Activated CD4-positive, alpha-beta T cell treated with anti-CD3 and anti-CD28 coated beads, Interleukin-2, amount 10 ng/mL, durations not matched to agents 24 days and 14 days (primary cell): ENCODE measurements at places on chromosomes 1 and 21. TPM values are rescaled to one million over a fixed set of nuclear protein-coding genes. Genes with fewer than 3 reads are reported as not detected.

GRCh38 chr1:102628109-102628613 lies 480.2 kb downstream of the COL11A1 start:
- no peaks in the 10 kb centered on the region for H3K36me3 ChIP-seq
- H3K4me3 ChIP-seq, result no peak overlapping the region
- no peak overlapping the region for H3K27ac ChIP-seq
- H3K27me3 ChIP-seq, result no peaks in the 10 kb centered on the region
- no peak for DNase-seq
- no peaks in the 10 kb centered on the region for H3K4me1 ChIP-seq

DNA sequence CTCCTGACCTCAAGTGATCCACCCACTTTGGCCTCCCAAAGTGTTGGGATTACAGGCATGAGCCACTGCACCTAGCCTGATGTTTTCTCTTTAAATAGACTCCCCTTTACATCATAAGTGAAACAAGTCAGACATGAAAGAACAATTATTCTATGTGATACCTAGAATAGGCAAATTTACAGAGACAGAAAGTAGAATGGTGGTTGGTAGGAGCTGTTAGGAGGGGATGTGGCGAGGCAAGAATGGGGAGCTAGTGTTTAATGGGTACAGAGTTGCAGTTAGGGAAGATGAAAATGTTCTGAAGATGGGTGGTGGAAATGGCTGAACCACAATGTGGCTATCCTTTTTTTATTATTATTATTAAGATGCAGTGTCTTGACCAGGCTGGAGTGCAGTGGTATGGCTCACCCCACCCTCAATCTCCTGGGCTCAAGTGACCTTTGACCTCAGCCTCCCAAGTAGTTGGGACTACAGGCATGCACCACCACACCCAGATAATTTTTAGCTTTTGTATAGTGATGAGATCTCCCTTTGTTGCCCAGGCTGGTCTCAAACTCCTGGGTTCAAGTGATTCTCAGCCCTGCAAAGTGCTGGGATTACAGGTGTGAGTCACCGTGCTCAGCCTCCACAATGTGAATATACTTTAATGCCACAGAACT lies 28.4 kb downstream of the ELF3 start:
- no peak for DNase-seq
- peaks cover 5% of the 10 kb centered on the region for H3K27me3 ChIP-seq
- no peak overlapping the region for H3K4me3 ChIP-seq
- H3K27ac ChIP-seq, result no peak overlapping the region

DNA sequence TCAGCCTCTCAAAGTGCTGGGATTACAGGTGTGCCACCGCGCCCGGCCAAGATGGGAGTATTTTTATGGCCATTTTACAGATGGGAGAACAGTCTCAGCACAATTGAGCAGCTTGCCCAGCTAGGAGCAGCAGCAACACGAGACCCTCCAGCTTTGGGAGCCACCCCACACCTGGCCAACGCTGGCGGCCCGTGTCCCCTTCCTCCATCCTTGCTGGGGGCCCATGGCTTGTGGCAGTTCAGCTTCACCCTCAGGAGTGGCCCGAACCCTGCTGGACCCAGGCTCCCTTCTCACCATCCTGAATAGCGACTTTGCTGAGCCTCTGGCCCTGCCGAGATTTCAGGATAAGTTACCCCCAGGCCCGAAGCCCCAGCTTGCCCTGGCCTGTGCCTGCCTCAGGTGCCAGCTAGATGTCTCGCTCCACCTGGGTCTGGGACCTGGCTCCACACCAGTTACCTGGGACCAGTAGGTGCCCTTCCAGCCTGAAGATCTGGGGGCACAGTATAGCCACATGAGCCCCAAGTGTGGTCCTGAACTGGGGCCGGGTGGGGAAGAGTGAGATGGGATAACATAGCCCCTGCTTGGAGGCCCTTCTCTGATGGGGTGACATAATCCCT lies 19.2 kb downstream of the SLC66A1 start:
- H3K4me1 ChIP-seq, result peaks cover 4% of the 10 kb centered on the region
- H3K27ac ChIP-seq, result no peak overlapping the region
- H3K4me3 ChIP-seq, result no peak overlapping the region

GRCh38 chr1:202576816-202577215 lies 133.4 kb downstream of the SYT2 start:
- no peaks in the 10 kb centered on the region for H3K27me3 ChIP-seq
- DNase-seq, result no peak
- no peaks in the 10 kb centered on the region for H3K4me1 ChIP-seq
- no peak overlapping the region for H3K4me3 ChIP-seq

- peaks cover 13% of the 10 kb centered on the region for H3K36me3 ChIP-seq
- H3K27ac ChIP-seq, result no peak overlapping the region
- H3K4me1 ChIP-seq, result peaks cover 2% of the 10 kb centered on the region
- no peak for DNase-seq
Observed at GRCh38 chr1:246324711-246325110, 182.4 kb downstream of the SMYD3 start.

- H3K36me3 ChIP-seq, result no peaks in the 10 kb centered on the region
- H3K27me3 ChIP-seq, result no peaks in the 10 kb centered on the region
- no peaks in the 10 kb centered on the region for H3K4me1 ChIP-seq
- H3K4me3 ChIP-seq, result no peak overlapping the region
Observed at GRCh38 chr21:36874665-36875064, 91.8 kb downstream of the HLCS start.

DNA sequence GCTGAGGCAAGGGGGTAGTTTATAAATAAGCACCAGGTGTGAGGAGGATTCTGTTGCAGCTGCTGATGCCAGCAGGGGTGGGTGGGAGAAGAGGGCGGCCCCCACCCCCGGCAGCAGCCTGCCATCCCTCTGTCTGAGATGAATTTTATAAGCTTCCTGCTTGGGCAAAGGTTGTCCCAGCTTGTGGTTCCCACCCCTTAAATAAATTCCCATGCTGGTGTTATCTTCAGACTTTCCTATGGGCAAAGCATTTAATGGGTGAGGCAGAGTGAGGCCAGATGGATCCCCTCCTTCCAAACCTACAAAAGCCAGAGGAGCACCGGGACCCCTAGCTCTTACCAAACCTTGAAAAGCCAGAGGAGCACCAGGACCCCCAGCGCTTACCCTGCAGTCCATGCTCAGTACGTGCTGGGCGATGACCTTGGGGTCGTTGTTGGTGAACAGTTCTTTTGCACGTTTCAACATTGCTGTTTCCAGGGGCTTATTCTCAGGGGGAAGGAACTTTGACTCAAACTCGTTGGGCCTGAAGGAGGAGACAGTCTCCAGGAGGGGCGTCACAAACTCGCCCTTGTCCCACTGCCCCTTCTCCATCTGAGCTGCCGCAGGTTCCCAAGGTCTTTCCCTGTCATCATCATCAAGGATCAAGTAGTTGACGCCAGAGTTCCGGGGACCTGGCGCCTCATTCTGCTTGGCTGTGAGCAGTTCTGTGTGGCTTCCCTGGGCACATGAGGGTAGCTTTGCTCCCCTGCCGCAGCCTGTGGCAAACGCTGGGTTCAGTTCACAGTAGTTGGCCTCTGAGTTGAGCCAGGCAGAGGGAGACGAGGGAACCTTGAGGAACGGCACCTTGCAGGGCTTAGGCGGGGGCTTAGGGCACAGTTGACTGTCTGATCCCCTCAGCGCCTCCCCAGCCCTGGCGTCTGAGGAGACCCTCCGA lies 99.5 kb downstream of the BCAR3 start:
- H3K27me3 ChIP-seq, result no peaks in the 10 kb centered on the region
- H3K4me1 ChIP-seq, result no peaks in the 10 kb centered on the region
- no peak overlapping the region for H3K4me3 ChIP-seq
- no peak overlapping the region for H3K27ac ChIP-seq

- H3K27me3 ChIP-seq, result peaks cover 18% of the 10 kb centered on the region
- H3K4me3 ChIP-seq, result no peak overlapping the region
- no peak for DNase-seq
- H3K4me1 ChIP-seq, result no peaks in the 10 kb centered on the region
- no peaks in the 10 kb centered on the region for H3K36me3 ChIP-seq
Observed at GRCh38 chr1:204924013-204924759, 53.5 kb downstream of the NFASC start.

- no peaks in the 10 kb centered on the region for H3K27me3 ChIP-seq
- H3K4me3 ChIP-seq, result no peak overlapping the region
- DNase-seq, result no peak
- H3K4me1 ChIP-seq, result peaks cover 18% of the 10 kb centered on the region
- H3K36me3 ChIP-seq, result peaks cover 60% of the 10 kb centered on the region
Observed at GRCh38 chr1:206455289-206455665, 15.0 kb upstream of the IKBKE start.

GRCh38 chr1:36665478-36666080 lies 182.9 kb upstream of the CSF3R start:
- H3K36me3 ChIP-seq, result no peaks in the 10 kb centered on the region
- no peak overlapping the region for H3K27ac ChIP-seq
- H3K4me1 ChIP-seq, result peaks cover 2% of the 10 kb centered on the region
- no peak for DNase-seq

- no peaks in the 10 kb centered on the region for H3K4me1 ChIP-seq
- no peak overlapping the region for H3K4me3 ChIP-seq
- DNase-seq, result no peak
- H3K36me3 ChIP-seq, result no peaks in the 10 kb centered on the region
- no peak overlapping the region for H3K27ac ChIP-seq
- H3K27me3 ChIP-seq, result no peaks in the 10 kb centered on the region
Observed at GRCh38 chr1:102693345-102693744, 415.0 kb downstream of the COL11A1 start.

DNA sequence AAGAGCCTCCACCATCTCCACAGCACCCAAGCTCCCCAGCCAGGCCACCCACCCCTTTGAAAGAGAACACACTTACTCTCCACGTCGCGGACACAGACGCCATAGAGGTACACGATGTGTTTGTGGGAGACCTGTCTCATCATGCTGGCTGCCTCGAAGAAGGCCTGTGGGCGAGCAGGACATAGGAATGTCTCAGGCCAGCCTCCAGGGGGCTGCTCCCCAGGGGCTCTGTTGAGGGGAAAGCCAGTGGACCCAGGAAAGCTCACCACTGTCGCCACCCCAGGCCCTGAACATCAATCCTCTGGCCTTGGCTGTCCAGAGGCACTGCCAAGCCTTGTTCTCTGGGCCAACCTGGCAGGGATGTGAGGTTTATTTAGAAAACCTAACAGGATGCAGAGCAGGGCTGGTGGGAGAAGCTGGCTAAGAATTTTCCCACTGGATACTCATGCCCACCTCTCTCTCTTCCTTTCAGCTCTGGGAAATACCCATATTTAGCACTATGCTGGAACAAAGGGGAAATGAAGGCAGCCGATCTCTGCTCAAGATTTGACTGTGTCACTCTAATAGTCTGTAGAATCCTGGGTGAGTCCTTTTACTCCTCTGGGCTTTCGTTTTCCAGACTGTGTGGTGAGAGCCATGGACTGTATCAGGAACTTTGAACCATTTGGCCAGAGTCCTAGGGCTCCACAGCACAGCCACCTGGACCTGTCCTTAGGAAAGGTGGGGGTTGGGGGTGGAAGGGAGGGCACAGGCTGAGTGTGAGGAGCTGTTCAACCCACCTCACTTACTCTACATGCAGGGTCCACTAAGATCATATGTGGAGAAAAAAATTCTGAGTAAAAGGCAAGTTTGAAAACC lies 101.9 kb downstream of the RAVER2 start:
- peak overlapping the region; percentile 49 for H3K27ac ChIP-seq
- H3K4me1 ChIP-seq, result no peaks in the 10 kb centered on the region
- H3K4me3 ChIP-seq, result no peak overlapping the region
- no peak for DNase-seq

- H3K27ac ChIP-seq, result no peak overlapping the region
- H3K4me1 ChIP-seq, result peaks cover 8% of the 10 kb centered on the region
- no peaks in the 10 kb centered on the region for H3K36me3 ChIP-seq
- DNase-seq, result no peak
- no peak overlapping the region for H3K4me3 ChIP-seq
Observed at GRCh38 chr1:156026588-156026987, 5.8 kb upstream of the SSR2 start.

GRCh38 chr1:150142083-150142482 lies 7.6 kb upstream of the PLEKHO1 start:
- H3K4me3 ChIP-seq, result no peak overlapping the region
- peaks cover 9% of the 10 kb centered on the region for H3K36me3 ChIP-seq
- no peak overlapping the region for H3K27ac ChIP-seq

DNA sequence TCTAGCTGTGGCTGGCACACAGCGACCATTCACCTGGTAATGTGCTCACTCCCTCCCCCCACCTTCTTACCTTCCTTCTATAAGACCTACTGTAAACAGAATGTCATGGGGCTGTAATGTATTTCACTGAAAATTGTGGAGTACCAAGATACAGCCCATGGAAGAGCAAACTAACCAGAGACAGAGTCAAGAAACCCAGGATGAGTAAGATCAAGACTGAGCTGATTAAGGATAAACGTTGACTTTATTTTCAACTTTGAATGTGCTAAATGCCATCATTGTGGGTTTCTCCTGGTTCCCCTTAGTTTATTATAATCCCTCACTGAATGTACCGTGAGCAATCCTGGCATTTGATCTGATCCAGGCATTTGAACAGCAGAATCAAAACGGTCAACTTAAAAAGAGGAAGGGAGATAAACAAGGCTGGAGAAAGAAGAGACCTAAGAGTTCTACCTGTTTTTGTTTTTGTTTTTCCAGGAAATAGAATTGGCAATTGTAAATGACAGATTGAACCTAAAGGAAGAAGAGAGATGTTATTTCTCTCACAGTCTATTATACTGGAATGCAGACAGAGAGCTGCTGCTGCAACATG lies 16.1 kb upstream of the ATP1B1 start:
- DNase-seq, result no peak
- peaks cover 9% of the 10 kb centered on the region for H3K4me1 ChIP-seq
- H3K4me3 ChIP-seq, result no peak overlapping the region
- peaks cover 6% of the 10 kb centered on the region for H3K27me3 ChIP-seq
- H3K27ac ChIP-seq, result peak overlapping the region; percentile 26
- no peaks in the 10 kb centered on the region for H3K36me3 ChIP-seq

- no peaks in the 10 kb centered on the region for H3K27me3 ChIP-seq
Observed at GRCh38 chr1:16922885-16923431, 1.2 kb downstream of the CROCC start.

DNA sequence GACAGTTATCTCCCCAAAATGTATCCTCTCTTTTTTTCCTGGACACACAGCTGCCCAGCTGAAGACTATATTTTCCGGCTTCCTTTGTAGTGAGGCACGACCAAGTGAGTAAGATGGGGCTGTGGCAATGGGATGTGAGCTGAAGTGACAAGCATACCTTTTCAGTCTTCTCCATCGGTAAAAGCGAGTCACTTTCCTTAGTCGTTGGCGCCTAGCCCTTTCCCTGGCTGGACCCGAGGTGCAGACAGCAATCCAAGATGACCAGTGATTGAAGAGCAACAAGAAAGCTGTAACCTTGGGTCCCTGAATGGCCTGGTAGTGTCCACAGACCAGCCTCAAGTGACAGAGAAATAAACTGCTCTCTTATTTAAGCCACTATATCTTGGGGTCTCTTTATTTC lies 155.2 kb downstream of the NR5A2 start:
- no peak for DNase-seq
- H3K27me3 ChIP-seq, result peaks cover 11% of the 10 kb centered on the region
- peaks cover 3% of the 10 kb centered on the region for H3K4me1 ChIP-seq
- no peak overlapping the region for H3K27ac ChIP-seq
- no peak overlapping the region for H3K4me3 ChIP-seq
- H3K36me3 ChIP-seq, result no peaks in the 10 kb centered on the region

GRCh38 chr1:204571128-204571527 lies 54.9 kb downstream of the MDM4 start:
- H3K27ac ChIP-seq, result no peak overlapping the region
- DNase-seq, result no peak
- H3K36me3 ChIP-seq, result peaks cover 33% of the 10 kb centered on the region
- no peak overlapping the region for H3K4me3 ChIP-seq
- no peaks in the 10 kb centered on the region for H3K27me3 ChIP-seq
- H3K4me1 ChIP-seq, result peaks cover 15% of the 10 kb centered on the region

ITGB2 gene
- 265 and 266 TPM in 2 replicates for total RNA-seq

S100A8 gene
- total RNA-seq, result not detected in 2 replicates

ZBTB18 gene
- 5.5 TPM in 2 replicates for total RNA-seq

CA14 gene
- total RNA-seq, result not detected in 2 replicates

CHD1L gene
- 72.9 and 80.3 TPM in 2 replicates for total RNA-seq

AMPD1 gene
- total RNA-seq, result not detected in 2 replicates

TMEM82 gene
- not detected in 2 replicates for total RNA-seq

B3GALT5 gene
- total RNA-seq, result not detected in 2 replicates

SRRM1 gene
- total RNA-seq, result 258 and 261 TPM in 2 replicates

CENPS gene
- 18.8 and 25.1 TPM in 2 replicates for total RNA-seq

KLF17 gene
- total RNA-seq, result not detected in 2 replicates
